ENCODE measurements at places on chromosomes 6 and 20.

- peak; percentile 2 for DNase-seq
Observed at GRCh38 chr6:119395192-119395591, 45.6 kb upstream of the MAN1A1 start.

DNA sequence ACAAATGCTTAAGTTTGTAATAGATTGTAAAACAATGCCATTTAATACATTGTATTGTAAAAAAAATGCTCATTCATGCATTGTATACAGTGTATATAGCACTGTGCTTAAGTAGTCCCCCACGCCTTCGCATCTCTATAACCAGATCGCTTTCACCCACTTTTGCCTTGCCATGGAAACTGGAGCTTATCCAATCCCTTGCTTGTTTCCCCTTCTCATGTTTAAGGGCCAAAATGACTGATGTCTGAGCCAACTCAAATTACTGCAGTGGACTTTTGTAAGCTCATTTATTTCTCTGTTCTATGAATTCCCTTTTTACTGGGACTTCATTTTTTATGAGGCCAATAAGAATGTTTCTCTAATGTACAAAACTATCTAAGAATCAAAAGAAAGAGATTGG, 730.9 kb upstream of the GJE1 start:
- no peak for DNase-seq

DNA sequence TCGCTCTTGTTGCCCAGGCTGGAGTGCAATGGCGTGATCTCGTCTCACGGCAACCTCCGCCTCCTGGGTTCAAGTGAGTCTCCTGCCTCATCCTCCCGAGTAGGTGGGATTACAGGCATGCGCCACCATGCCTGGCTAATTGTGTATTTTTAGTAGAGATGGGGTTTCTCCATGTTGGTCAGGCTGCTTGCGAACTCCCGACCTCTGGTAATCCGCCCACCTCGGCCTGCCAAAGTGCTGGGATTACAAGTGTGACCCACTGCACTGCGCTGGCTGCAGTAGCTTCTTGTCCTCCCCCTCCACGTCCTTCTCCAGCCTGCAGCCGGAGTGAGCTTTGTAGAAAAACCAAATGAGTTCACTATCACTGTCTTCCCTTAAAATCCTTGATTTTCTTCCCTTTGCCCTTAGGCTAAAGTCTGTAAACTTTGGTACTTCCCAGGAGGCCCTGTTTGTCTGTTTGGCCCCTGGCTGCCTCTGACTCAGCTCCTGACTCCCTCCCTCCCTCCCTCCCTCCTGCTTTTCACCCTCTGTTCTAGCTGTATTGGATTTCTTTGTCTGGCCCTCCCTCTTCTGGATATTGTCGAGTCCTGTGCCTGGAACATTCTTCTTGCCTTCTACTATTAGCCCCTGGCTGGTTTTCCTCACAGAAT, 12.9 kb downstream of the PARD6B start:
- no peak for DNase-seq

DNA sequence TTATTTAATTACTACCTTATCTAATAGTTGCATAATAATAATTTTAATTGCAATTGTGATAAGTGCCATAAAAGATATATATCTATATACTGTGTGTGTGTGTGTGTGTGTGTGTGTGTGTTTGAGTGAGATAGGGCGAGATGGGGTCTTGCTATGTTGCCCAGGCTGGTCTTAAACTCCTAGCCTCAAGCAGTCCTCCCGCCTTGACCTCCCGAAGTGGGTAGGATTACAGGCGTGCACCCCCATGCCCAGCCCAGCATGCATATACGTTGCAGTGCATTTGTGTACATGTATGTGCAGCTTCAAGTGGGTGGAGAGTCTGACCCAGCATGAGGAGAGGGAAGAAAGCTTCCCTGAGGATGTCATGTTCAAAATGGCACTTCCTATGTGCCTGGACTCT, 4.6 kb upstream of the RIMS4 start:
- no peak for DNase-seq

DNA sequence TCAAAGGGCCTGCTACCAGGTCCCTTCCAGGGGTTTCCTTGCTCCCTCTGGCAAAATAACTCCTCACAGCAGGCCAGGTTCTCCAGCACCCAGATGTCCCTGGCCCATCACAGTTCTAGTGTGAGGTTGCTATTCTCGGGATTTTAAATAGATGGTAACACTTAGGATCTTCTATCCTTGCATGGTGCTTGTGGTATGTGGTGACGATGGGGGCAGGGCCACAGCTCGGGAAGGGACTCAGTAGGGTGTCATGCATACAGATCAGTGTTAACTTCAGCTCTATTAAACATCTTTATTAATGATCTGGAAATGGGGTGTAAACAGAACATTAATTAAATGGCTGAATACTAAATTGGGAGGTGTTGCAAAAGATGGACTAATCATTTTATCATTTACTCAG, 323.8 kb downstream of the QKI start:
- no peak for DNase-seq

Measured in GM06990 (cell line).